SJCRH30 (cell line): ENCODE measurements at places on chromosomes 6 and 20. TPM values are rescaled to one million over a fixed set of nuclear protein-coding genes. Genes with fewer than 3 reads are reported as not detected.

The ADGRG6 gene
- 2.8 and 3.0 TPM in 2 replicates for total RNA-seq

The TBC1D22B gene
- total RNA-seq = 11.0 and 11.2 TPM in 2 replicates

The RBBP8NL gene
- total RNA-seq = not detected in 2 replicates

The HLA-DRB5 gene
- not detected in 2 replicates for total RNA-seq

The CDH4 gene
- total RNA-seq = 0.06 TPM in 1 of 2 replicates, not detected in the other
